ENCODE measurements at places on chromosomes 2 and 18. TPM values are rescaled to one million over a fixed set of nuclear protein-coding genes. Genes with fewer than 3 reads are reported as not detected.

The CENPA gene
- total RNA-seq = 0.32 TPM

The LOXHD1 gene
- total RNA-seq = not detected

The DOK6 gene
- total RNA-seq = not detected

The SPP2 gene
- total RNA-seq = not detected

Data from CD4-positive, alpha-beta memory T cell (primary cell).